Spinal cord (tissue), 10 donors: ENCODE measurements at places on chromosomes 13 and 19. TPM values are rescaled to one million over a fixed set of nuclear protein-coding genes. Genes with fewer than 3 reads are reported as not detected.

DNA sequence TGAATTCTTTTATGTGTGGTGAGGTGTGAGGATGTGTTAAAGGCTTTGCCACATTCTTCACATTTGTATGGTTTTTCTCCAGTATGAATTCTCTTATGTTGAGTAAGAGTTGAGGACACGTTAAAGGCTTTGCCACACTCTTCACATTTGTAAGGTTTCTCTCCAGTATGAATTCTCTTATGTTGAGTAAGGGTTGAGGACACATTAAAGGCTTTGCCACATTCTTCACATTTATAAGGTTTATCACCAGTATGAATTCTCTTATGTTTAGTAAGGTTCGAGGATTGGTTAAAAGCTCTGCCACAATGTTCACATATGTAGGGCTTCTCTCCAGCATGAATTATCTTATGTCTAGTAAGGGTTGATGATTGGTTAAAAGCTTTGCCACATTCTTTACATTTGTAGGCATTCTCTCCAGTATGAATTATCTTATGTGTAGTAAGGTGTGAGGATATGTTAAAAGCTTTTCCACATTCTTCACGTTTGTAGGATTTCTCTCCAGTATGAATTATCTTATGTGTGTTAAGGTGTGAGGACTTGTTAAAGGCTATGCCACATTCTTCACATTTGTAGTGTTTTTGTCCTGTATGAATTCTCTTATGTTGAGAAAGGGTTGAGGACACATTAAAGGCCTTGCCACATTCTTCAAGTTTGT is 27.1 kb downstream of the ZNF724 start:
- H3K4me1 ChIP-seq, result no peaks in the 10 kb centered on the region
- peaks cover 25% of the 10 kb centered on the region for H3K36me3 ChIP-seq
- no peak overlapping the region for H3K27ac ChIP-seq
- H3K27me3 ChIP-seq, result no peaks in the 10 kb centered on the region

DNA sequence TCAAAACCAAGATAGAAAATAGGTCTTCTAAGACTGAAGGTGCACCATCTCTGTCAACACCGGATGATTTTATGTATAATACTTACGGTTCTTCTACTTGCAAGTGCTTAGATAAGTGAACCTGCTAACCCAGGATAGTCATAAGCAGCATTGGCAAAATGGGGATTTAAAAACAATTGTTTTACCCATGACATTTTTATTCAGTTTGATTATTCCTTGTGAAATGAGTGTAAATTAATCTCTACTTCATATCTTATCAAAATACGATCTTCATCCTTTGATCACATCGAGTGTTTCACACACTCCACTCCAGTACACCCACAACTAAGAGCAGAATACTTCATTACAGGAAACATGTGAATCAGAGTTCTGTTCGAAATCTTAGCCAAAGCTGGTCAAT is 23.0 kb upstream of the MTRF1 start:
- H3K4me3 ChIP-seq, result no peak overlapping the region
- no peaks in the 10 kb centered on the region for H3K4me1 ChIP-seq
- H3K27ac ChIP-seq, result no peak overlapping the region

The CNFN gene
- total RNA-seq, result 1.2 TPM

The PRSS57 gene
- total RNA-seq, result 0.33 TPM

The RDH8 gene
- not detected for total RNA-seq

The PRRG2 gene
- 0.83 TPM for total RNA-seq

The PODNL1 gene
- total RNA-seq, result 1.2 TPM
